ENCODE measurements at places on chromosomes 4 and X.
A peak's percentile ranks its signal among the peaks of the same experiment; 100 is the strongest.

- DNase-seq: no peak
Observed at GRCh38 chr4:93658443-93658842, 170.1 kb upstream of the ATOH1 start.

GRCh38 chrX:153667281-153667955, 6.2 kb downstream of the PNCK start:
- DNase-seq: no peak

DNA sequence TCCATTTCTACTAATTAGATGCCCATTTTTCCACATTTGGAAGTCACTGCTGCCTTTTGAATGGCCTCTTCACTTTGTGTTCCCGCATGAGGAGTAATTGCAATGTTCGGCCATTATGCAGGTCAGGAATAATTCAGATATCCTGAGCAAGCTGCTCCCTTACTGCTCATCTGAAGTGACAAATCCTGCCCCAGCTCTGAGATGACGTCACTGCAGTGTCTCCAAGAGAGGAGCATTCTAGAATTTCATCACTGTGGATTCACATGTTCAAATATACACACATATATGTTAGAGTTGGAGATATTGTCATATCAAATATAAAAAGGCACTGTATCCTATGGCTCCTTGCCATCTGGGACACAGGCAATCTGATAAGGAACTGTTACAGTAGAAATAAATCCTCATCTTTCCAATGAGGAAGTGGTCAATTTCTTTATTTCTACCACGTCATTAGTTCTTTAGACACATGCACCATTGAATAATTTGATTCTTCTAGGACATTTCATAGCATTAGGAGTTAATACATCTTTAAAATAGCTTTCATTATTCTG, 706.9 kb upstream of the TENM3 start:
- no peak for DNase-seq

DNA sequence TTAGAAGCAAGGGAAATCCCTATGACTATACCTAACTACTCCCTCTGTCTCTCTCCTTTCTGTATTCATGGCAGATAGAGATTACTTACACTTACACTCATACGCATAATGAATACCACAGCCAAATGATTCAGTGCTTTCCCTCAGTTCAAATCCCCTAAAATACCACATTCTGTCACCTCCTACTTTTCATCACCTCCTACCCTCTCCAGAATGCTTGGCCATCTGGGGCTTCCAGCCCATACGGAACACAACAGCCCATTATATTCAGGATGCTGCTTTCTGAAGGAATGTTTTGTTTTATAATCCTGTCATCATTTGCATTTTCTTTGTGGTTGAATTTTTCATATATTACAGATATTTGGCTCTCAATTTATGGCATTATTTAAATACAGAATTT, 361.6 kb downstream of the GRIA2 start:
- no peak for DNase-seq

DNA sequence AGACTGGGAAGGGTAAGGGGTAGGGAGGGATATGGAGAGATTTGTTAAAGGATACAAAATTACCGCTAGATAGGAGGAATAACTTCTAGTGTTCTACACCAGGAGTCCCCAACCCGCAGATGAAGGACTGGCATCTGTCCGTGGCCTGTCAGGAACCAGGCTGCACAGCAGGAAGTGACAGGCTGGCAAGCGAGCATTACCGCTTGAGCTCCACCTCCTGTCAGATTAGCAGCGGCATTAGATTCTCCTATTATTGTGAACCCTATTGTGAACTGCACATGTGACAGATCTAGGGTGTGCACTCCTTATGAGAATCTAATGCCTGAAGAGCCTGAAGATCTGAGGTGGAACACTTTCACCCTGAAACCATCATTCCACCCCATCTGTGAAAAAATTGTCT, 27.9 kb upstream of the BBS7 start:
- DNase-seq: no peak

DNA sequence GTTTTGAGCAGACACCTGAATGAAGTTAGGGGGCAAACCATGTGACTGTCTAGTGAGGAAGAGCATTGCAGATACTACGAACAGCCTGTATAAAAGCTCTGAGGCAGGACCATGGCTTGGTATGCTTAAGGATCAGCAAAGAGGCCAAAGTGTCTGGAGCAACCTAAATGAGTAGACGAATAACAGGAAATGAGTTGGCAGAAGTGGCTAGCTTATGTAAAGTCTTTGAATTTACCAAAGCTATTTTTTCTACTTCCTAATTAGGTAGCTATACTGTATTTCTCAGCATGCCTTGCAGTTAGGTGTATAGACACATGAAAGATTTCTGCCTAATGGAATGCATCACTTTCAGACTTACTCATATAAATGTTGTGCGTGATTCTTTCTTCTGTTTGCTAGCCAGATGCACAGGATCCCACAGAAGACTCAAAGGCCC, 9.3 kb upstream of the GPRIN3 start:
- peak; percentile 46 for DNase-seq

- peak; percentile 61 for DNase-seq
Observed at GRCh38 chr4:87853108-87853507, 20.3 kb downstream of the MEPE start.

DNA sequence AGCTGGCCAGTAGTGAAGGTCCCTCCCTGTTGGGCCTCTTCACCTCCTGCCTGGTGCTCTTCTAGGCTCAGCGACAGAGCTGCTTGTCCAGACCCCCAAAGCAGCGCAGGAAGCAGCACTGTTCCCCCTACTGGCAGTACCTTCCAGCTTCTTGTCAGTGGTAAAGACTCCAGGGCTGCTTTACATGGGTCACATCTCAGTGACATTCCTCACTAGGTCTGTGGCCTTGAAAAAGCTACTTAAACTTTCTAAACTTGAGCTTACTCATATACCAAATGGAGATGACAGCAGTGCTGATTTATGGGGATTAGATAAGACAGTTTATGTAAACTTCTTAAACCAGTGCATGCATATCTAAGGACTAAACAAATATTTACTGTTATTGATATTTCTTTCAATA, 117.3 kb downstream of the FAT4 start:
- peak; percentile 4 for DNase-seq

DNA sequence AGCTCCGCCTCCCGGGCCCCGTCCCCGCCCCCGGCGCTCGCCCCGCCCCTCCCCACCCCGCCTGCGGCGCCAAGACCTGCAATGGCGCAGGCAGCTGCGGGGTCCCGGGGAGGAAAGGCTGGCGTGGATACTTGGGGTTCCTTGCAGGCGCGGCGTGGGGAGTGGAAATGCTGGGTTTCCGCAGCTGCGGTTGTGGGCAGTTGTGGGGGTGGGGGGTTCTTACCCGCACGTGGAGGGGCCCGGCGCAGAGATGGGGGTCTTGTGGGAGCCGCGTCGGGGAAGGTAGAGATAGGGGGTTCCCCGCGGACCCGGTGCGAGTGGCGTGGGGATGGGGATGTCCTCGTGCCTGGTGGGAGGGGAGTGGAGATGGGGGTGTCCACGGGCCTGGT, 680 bp upstream of the ASMTL start:
- DNase-seq: no peak

DNA sequence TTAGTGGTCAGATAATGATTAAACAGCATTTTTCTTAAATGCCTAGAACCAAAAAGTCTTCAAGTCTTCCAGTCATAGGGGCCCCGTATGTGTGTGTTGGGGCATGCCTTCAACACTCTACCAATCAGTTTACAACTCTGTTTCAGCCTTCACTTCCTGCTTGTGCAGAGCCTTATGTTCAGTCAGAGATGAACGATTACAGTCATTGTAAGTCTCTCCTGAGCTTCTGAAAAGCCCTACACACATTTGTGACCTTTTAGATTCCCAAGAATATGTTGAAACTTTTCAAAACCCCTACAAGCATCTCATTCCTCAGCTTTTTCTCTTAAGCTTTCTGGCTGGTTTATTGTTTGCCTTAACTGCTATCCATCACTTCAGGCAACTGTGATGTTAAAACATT, 591.2 kb downstream of the ZNF674 start:
- no peak for DNase-seq

DNA sequence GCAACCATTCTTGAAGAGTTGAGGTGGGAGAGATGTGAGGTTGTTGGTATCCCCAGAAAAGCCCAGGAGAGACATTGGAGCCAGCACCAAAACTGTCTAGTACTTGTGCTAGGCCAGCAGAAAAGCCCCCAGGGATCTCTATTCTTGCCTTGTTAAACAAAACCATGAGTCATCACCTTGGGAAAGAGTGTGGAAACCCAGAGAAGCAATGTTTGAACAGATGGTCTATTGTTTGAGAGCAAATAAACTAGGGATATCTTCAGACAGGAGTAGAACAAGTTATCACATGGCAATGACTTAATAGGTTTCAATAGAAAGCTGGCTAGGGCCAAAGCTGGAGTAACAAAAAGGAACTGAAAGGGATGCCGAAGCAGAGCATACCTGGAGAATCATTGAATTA, 195.7 kb upstream of the CASK start:
- peak; percentile 69 for DNase-seq

DNA sequence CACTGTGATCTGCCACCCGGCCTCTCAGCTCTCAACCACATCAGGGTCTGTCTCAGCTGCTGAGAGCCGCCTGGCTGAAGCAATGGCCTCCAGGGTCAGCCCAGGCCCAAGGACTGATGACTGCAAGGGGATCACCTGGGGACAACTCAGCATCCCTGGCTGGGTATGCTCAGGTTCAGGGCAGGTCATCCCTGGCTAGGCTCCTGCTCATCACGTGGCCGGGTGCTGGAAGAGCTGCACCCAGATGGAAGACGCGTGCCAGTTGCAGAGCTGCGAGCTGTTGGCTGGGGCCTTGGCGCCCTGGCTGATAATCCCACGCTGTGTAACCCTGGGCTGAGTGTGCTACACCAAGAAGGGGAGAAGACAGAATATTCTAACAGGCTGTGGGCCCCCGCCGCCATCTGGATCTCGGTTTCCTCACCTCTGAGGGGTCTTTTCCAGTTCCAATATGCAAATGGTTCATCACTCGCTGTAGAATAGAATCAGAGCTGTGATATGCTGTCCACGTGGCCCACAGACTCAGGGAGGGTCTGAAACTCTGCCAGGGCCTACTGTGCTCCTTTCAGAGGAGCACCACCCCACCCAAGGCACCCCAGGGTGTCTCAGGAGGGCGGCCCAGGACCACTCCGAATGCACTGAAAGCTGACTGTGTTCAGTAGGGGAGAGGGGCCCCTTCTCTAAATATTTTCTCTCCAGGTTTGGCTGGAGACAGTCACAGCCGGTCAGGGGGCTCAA, 338.8 kb downstream of the BCOR start:
- no peak for DNase-seq

- DNase-seq: no peak
Observed at GRCh38 chr4:109755656-109756055, 25.8 kb upstream of the PLA2G12A start.

DNA sequence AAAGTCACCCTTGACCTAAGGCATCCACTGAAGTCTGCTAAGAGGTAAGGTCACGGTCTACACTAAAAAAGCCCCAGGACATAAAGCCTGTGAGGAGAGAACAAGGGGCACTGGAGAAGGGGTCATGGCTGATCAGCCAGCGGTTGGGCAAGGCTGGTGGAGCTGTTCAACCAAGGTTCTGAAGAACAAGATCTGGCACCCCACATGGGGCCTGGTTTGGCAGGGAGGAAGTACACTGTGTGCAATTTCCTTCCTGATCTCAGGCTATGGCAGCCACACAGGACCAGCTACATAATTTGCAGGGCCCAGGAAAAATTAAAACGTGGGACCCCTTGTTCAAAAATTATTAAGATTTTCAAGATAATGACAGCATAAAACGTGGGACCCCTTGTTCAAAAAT, 14.1 kb upstream of the BRS3 start:
- DNase-seq: no peak

DNA sequence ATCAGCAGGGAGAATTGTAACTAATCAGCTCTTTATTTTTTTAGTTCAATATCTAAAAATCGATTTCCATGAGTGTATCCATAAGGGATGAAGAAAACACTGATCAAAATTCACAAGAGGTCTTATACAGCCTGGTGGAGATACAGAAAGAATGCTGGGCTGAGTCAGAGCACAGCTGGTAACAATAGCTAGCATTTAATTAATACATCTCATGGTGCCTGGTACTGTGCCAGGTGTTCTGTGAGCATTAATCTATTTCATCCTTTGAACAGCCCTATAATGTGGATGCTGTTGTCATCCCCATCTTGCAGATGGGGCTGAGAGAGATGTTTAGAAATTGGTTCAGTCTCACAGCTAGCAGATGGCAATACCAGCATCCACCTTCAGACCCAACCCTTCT, 250.9 kb upstream of the RPS6KA3 start:
- no peak for DNase-seq

DNA sequence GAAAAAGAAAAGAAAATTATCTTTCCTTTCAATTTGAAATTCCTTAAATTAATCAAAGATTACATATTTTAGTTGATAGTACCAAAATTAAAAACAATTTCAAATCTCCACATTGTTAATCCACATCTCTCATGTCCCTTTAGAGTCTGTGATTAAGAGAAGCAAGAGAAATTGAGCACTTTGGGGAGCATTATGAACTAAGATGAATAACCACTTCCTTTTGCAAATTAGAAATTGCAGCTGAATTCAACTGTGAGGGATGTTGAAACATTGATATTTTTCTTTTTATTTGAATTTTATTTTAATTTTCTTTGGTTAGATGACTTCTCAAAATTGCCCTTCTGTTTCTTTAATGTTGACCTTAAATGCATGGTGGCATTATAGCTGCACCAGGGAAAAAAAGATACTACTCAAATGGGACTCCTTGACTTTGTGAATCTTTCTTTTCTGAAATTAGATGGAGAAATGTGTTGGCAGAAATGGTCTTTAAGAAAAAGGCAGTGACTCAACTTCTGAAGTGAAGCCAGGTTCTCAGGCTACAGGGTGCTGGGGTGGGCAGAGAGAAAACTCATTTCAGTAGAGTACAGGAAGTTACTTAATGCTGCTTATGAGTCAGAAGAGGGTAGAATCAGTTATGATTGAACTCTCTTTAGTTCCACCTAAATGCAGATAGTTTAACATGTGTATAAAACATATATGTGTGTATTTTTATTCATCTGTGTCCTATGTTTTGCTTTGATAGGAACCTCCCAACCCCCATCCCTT, 92.0 kb upstream of the TNIP3 start:
- DNase-seq: peak; percentile 89

GRCh38 chrX:66203114-66203513, 39.1 kb downstream of the HEPH start:
- no peak for DNase-seq

- no peak for DNase-seq
Observed at GRCh38 chrX:69138512-69138911, 26.7 kb downstream of the PJA1 start.

Measured in ELR (cell line).